Stimulated activated CD4-positive, alpha-beta T cell treated with anti-CD3 and anti-CD28 coated beads, Interleukin-12 subunit alpha, Interleukin-12 subunit beta, amount 100 ng/mL, for 24 hours (primary cell): ENCODE measurements at places on chromosomes 7 and 10.

- DNase-seq = no peak
These were observed 6.6 kb upstream of the ZNF22 start for GRCh38 chr10:44993922-44994751.

DNA sequence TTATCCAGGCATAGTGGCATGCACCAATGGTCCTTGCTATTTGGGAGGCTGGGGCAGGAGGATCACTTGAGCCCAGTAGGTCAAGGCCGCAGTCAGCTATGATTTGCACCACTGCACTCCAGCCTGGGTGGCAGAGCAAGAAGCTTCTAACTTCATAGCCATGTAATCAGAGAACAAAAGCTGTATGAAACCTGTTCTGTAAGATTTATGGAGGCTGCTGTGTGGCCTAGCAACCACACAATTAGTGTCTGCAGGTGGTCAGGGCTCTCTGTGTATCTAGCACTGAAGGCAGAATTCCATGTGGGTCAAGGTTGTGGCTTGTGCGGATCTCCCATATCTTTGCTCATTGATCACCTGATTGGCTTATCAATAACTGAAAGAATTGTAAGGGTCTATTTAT lies 221.5 kb upstream of the FOXK1 start:
- no peak for DNase-seq

DNA sequence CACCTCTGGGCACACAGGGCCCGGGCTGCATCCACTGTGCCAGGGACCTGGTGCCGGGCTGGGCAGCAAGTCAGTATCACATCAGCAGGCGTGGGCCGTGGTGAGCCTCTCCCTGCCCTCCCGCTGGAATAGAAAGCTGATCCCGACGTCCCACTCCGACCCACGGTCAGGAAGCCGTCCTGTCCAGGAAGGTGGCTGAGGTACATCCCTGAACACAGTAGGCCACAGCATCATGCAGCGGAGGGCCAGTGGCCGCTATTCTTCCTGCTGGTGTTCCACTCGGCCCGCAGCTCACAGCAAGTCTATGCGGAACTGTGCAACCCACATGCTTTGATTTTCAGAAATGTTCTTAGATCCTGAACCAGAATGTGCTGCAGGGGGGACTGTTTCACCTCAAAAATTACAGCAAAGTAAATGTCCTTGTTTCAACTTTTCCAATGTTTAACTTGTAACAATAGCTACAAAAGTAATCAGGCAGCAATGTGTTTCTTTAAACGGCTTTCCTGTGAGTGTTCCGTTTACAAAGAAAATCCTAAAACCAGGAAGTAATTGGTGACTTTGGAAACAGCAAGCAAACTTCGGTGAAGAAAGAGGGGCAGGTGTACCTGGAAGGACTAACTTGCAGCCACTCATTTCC lies 676 bp upstream of the GPR146 start:
- DNase-seq = no peak

- DNase-seq = no peak
These were observed at the start of gene GRIFIN for GRCh38 chr7:2476298-2476697. TSS of gene GRIFIN (minus strand) at chr7:2476398. CDS start at chr7:2476383, 15 bp downstream.

DNA sequence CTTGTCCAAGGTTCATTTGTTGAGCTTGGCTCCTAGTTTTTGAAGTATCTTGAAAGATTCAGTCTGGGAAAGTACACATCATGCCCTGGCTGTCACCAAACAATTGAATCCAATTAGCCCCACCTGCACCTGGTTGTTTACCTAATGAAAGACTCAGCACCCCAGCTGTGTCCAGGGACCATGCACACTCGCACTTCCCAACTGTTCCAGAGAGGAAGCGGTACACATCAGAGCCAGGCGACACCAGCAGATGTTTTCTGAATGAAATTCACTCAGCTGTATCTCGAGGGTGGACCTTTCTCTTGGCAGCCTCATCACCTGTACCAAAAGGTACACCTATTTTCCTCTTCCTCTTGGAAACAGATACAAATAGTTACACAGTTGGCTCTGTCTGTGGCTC lies 216.4 kb upstream of the LRGUK start:
- no peak for DNase-seq

GRCh38 chr7:148676291-148676690 lies 22.4 kb upstream of the CUL1 start:
- DNase-seq = no peak

DNA sequence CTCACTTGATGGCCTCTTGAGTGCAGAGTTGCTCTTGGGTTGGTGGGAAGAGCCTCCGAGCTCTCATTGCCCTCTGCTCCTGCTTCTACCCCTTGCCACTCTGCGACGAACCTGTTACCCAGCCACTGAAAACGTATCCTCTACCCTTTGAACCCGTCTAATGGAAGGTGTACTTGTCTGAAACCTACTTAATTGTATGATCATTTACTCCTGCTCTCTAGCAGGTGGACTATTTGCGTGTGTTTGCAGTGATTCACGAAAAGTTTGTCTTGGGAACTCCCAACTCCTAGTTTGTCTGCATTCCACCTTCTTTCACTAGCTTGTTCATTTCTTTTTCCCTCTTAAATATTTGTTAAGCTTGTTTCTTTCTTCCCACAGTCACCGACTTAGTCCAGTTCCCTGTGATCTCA lies 503 bp downstream of the CROT start:
- no peak for DNase-seq

DNA sequence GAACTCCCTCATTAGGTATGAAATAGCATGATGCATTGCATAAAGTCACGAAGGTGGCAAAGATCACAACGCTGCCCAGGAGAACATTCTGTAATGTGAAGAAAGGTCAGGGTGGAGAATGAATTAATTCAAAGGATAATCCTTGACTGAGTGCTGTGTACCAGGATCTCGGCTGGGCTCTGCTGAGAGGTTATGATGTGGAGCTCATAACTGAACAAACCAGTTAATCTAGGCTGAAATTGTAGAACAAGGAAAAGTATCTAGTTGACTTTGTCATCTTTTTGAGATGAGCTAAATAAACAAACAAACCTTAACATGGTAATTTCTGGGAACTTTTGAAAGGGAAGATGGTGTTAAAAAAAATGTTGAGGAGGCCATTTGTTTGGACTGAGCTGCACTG lies 6.1 kb downstream of the MSMB start:
- no peak for DNase-seq

DNA sequence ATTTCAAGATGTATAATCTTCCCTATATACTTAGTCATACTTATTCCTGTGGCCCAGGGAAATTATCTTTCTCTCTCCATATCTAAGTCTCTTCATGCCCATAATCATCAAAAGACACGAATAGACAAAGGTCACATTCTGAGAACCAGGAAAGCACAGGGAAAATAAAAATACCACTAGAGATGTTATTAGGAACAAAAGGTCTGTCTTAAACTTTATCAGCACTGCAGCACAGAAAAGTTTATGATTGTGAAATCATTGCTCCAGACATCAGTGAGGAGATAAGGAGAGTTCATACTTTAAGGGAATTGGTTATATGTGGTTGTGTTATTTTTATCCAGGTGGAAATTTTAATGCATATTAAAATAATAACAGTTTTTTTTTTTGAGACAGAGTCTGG lies 974.6 kb upstream of the CELF2 start:
- DNase-seq = no peak

GRCh38 chr10:52040486-52040885 lies 273.6 kb upstream of the DKK1 start:
- DNase-seq = no peak

DNA sequence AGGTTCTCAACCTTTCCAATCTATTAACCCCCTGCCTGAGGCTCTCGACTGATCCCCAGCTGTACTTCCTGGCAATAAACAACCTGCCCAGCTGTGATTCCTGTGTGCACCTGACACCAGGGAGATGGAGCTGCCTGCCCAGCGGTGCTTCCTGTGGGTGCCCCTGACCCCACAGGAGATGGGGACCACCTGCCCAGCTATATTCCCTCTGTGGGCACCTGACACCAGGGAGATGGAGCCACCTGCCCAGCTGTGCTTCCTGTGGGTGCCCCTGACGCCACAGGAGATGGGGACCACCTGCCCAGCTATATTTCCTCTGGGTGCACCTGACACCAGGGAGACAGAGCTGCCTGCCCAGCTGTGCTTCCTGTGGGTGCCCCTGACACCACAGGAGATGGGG lies 184.0 kb downstream of the DIP2C start:
- DNase-seq = no peak

GRCh38 chr7:77370606-77371005 lies 45.5 kb downstream of the GSAP start:
- no peak for DNase-seq

DNA sequence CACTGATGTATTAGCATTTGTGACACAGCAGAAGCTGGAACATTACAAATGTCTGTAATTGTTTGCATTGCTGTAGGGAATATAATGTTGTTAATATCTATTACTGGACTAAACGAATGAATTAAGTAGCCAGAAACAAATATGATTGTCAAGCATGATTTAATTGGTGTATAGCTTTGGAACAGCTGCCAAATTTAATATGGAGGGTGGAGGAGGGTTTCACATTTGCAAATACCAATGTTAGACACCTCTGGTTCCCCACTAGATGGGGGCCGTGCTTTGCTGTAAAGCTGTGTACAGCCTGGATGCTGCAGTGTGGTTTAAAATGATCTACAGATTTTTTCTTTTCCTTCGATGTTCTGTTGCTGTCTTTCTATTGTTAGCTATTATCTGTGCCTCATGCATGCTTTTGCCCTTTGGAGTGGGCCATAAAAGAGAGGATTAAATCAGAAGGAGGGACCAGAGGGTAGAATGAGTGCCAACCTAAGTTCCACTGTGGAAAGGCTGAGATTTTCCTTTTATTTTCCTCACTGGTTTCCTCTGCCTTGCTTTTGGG lies 23.1 kb downstream of the DNAJB9 start:
- DNase-seq = no peak

GRCh38 chr10:132469197-132469884 lies 68.2 kb upstream of the INPP5A start:
- DNase-seq = no peak

GRCh38 chr10:25747084-25747483 lies 186.9 kb upstream of the MYO3A start:
- no peak for DNase-seq

- no peak for DNase-seq
These were observed 5.8 kb upstream of the ALOX5 start for GRCh38 chr10:45368181-45368580.

DNA sequence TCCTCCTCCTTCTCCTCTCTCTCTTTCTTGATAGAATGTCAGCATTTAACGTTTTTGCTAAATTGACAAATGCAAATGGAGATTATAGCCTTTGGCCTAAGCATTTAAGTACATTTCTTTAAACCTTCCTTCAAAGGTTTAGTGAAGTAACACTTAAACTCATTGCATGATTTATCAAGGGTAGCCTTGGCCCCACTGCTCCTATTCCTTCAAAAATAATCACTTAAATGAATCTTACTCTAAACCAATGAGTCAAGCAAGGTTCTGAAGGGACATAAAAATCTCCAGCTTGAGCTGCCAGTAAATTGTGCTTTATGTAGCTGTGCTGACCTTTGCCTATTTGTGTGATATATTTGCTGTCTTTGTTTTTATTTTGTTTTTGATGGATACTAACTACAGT lies 358.5 kb upstream of the AKR1E2 start:
- DNase-seq = no peak

GRCh38 chr10:102306006-102306405 lies 60.7 kb downstream of the GBF1 start:
- DNase-seq = no peak

DNA sequence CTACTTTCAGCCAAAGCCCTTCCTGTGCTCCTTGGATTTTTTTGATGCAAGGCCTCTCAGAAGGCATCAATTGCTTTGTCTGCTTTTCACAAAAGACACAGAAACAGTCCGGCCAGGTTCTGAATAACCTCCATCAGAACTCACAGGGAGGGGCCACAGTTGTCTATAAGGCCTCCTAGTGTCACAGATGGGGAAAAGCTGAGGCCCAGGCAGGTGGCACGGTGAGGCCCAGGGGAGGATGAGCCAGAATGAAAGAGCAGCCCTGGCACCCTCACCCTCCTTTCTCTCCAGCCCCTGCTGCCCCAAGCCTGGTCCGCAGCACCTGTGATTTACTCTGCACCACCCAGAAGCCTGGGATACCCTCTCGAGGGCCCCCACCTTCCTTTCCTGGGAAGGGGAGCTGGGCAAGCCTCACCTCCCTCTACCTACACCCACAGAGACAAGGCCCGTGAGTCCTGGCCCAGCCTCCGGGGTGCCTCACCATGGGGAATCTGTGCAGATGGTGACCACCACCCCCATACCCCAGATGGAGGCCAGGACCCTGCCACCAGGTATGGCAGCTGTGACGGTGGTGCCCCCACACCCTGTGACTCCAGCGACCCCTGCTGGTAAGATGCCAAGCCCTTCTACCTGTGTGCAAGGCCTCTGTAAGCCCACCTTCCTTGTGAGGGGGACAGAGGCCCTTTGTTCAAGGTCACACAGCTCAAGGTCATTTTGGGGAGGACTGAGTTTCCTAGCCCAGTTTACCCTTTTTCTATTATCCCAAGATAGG lies 26.2 kb upstream of the ZNF467 start:
- DNase-seq = peak; percentile 15

GRCh38 chr10:87862679-87863052 lies 667 bp downstream of the KLLN start:
- no peak for DNase-seq

DNA sequence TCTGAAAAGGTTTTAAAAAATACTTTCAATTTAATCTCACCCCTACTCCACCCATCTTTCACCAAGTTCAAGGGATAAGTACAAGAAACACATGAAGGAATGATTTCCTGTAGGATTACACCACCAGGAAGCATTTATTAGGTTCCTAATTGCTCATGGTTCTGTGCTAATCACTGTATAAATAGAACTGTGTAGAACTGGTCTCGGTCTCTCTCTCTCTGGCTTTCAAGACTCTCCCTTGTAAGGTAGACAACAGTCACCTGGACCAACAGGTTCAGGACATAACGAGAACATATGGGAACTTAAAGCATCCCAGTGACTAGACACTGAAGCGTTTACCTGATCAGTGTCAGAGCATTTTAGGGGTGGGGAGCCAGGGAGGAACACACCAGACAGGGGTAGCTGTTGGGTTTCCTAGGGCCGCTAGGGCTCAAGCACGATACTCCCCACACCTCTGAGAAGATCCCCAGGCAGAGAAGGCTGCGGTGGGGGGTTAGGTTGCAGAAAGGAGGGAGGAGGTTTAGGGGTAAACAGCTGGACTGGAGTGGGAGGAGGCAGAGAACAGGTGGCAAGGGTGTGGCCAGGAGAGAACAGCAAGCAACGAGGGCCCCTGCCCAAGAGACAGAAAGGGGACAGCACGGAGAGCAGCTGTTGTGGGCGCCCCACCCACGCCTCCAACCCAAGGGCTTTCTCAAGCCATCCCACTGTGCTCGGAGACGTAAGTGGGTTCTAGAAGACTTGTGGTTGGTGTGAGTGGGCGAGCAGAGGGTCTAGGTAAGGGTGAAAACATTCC lies 52.5 kb upstream of the USP6NL start:
- DNase-seq = no peak

DNA sequence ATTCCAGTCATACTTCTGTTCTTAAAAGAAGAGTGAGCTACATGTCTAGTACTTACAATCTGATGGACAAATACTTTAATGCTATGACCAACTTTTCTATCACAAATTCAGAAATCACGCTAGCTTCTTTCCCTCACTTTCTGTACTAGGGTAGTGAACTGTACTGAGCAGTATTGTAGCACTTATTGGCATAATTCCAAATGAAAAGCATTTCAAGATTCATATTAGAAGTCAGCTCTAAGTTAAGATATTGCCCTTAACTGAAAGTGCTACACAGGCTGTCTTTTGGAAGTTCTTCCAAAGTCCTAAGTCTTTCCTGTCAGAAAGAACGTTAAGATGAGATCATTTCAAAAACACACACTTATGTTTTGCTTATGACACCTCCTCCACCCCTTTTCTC lies 13.4 kb downstream of the P4HA1 start:
- DNase-seq = no peak

- DNase-seq = no peak
These were observed 46.1 kb downstream of the CYTH3 start for GRCh38 chr7:6226194-6226799.
